ENCODE measurements at places on chromosomes 4 and X.

DNA sequence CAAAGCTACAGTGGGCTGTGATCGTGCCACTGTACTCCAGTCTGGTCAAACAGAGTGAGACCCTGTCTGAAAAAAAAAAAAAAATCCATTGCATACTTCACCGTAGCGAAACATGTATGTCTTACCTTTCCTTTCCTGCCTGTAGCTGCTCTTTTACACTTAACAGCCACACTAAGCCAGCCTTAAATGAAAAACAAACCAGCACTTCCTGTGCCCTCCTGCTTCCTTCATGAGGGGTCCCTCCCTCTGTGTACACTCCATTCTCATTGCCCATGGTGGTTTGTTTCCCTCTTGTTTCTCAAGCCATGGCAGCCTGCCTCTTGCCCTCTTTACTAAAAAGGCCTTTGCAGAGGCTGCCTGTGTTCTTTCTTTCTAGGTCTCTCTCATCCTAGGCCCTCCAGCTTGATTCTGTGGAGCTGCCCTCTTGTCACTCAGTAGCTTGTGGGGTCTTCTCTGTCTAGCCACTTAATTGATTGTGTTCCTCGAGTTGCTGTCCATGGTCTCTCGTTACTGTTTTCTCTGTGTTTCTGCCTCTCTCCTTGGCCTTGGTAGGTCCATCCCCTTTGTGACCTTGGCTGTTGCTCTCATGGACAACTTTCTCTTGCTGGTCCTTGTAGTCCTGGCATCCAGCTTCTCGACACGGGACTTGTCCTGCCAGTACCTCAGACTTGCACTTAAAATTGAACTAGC, 52.1 kb upstream of the MSANTD1 start:
- DNase-seq = no peak

DNA sequence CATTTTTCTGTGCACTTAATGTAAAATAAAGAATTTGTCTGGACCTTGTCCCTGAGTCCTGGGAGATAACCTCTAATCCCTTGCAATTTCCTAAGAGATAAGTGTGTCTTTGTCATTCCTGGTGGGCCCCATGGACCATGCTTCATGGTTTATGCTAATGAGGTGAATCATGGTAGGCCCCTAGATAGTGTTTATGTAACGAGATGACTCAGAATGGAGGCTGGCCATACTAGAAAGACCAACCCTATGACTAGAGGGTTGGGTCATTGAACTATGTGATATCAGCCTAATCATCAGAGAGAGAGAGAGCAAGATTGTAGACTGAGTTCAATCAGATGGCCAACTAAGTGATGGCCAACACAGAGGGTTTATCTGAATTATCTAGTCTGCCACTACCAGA, 64.2 kb upstream of the NHSL2 start:
- no peak for DNase-seq

DNA sequence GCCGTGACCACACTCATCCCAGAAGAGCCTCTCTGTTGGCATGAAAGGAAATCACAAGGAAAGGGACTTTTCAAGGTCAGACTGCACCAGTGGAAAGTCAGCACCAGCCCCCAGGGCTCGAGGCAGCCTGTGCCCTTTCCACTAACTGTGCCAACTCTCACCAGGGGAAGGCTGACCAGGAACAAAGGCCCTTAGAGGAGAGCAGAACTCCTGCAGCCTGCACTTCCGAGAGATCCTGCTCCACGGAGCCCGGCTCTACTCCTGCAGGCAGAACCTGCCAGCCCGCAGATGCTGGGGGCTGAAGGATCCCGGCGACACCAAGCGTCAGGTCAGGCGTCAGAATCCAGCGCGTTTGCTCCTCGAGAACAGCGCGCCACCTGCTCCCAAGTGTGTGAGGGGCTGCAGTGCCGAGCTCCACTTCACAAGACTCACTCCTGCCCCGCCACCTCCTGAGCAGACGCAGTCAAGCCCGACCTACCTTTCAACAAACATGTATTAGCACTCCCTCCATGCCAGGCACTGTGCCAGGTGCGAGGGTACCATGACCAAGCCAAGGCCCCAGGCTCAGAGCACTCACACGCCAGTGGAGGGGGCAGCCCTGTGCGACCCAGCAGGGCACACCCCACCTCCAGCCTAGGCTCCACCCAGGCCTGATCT, 13.6 kb upstream of the HELT start:
- peak; percentile 72 for DNase-seq

GRCh38 chrX:13760426-13760825, 25.9 kb downstream of the OFD1 start:
- no peak for DNase-seq

DNA sequence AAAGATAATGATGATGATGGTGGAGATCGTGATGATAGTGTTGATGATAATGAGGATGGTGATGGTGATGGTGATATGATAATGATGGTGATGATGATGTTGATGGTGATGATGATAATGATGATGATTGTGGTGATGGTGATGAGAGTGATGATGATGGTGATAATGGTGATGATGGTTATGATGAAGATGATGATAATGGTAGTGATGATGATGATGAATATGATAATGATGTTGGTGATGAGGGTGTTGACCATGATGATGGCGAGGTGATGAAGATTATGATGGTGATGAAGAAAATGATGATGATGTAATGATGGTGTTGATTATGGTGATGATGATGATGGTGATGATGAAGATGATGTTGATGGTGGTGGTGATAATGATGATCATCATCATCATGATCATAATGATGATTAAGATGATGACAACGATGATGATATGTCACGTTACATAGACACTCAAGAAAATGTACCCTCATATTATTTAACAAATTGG, 1106.4 kb downstream of the NLGN4X start:
- DNase-seq = no peak

DNA sequence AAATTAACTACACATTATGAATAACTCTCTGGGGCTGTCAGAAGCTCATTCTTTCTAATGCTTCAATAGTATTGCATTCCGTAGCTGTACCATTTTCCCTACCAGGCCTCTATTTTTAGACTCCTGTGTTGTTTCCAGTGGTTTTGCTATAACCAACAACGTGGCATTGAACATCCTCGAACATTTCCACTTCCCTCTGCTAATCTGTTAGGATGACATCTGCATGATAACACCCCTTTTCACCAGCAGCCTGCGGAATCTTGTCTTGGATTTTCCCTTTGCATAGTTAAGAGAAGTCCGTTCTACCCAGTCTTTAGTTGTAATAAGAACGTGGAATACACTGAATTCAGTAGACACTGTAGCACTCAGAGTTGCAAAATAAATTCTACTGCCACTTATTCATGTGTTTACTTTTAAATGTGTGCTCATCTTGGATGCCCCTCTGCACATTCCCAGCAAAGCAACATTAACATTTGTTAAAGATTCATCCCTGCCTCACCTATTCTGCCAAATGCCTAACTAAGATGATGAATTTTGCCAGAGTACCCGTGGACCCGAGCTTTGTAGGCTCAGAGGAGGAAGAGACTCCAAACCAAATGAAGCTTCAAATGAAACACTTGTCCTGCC, 55.6 kb downstream of the SEL1L3 start:
- DNase-seq = peak; percentile 17

GRCh38 chr4:110231869-110232268, 33.5 kb upstream of the ELOVL6 start:
- no peak for DNase-seq

- DNase-seq = peak; percentile 44
Measured at GRCh38 chr4:184805462-184806228, 20.1 kb downstream of the ACSL1 start.

DNA sequence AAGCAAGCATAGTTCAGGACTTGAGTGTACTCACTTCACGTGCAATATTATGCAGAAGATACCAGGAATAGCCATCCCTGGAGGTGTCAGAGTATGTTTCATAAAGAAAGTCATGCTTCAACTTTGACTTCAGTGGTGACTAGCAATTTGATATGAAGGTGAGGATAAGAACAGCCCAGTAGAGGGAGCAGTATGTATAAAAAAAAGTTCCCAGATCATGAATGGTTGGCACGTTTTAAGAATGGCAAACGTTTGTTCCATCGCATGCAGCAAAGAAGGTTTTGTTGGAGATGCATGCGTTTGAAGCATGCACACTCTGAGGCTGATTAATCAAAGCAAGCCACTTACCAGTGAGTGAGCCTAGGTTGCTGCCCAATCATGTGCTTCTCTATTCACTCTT, 33.5 kb upstream of the SLITRK4 start:
- DNase-seq = no peak

DNA sequence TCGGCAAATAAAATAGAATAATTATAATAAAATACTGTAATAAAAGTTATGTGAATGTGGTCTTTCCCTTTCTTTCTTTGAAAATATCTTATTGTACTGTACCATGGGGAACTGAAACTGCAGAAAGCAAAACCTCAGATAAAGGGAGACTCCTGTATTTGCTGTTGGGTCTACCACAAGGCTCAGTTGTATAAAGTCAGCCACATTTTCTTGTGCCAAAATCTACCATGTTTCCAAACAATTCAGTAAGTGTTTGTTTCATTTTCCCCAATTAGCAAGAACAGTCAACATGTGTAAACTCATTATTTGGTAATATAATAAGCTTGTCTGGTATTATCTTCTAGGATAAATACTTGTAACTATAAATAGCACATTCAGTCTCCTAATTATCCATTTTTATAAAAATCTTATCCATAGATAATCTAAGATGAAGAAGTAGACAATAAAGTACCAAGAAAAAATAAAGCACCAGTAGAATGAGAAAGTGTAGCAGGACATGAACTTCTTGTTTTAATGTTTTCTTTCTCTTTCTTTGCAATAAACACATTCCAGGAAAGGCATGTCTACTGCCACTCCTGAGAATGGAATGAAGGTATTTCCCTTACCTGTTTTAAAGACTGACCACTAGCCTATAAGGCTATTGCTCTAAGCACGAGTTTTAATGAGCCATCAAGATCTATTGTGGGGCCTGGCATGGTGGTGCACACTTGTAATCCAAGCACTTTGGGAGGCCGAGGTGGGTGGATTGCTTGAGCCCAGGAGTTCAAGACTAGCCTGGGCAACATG, 15.0 kb upstream of the OTUD4 start:
- no peak for DNase-seq

GRCh38 chrX:50705042-50705441, 109.0 kb downstream of the SHROOM4 start:
- no peak for DNase-seq

DNA sequence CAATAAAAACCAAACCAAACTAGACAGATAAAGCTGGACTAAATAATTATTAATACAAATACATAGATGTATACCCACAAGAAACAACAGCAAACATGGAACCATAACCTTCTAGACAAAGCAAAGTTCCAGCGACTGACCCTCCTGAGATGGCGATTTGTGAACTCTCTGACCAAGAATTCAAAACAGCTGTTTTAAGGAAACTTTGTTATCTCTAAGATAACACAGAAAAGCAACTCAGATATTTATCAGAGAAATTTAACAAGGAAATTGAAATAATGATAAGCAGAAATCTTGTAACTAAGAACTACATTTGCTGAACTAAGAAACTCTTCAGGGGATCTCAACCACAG, 23.4 kb upstream of the MTHFD2L start:
- no peak for DNase-seq

DNA sequence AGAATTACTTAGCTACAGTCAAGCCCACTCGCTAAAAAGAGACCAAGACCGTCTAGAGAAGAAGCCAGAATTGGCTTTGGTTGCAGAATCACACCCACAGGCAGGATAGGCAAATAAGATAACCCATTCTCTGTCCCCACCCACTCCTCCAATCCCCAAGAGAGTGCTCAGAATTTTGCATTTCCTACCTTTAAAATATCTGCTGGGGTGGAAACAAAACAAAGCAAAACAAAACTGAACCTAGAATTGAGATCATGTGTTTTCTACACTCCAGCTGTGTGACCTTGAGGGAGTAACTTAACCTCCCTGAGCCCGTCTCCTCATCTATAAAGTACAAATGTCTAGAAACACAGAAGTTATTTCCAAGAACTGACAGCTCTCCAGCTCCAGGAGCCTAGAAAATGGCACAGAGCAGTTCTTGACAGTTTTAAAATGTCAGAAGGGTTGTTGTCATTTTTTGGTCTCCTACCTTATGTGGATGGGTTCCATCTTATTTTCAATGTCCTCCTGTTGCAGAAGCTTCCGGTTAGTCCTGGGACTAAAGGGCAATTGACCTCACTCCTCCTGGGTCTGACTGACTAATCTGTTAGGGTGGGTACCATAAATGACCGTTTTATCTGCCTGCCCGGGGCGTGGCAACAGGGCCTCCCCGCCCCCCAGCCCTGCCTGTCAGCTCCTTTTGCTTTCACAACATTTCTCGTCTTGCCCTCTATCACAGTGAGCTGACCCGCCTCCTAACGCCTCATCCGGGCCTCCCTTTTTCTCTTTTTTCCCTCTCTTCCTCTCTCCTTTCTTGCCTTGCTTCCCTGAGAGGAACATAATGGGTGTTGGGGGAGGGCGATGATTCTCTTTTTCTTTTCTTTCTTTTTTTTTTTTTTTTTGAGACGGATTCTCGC, 114.0 kb downstream of the RBM47 start:
- DNase-seq = peak; percentile 40

- DNase-seq = no peak
Measured at GRCh38 chr4:41693629-41694028, 54.9 kb downstream of the PHOX2B start.

DNA sequence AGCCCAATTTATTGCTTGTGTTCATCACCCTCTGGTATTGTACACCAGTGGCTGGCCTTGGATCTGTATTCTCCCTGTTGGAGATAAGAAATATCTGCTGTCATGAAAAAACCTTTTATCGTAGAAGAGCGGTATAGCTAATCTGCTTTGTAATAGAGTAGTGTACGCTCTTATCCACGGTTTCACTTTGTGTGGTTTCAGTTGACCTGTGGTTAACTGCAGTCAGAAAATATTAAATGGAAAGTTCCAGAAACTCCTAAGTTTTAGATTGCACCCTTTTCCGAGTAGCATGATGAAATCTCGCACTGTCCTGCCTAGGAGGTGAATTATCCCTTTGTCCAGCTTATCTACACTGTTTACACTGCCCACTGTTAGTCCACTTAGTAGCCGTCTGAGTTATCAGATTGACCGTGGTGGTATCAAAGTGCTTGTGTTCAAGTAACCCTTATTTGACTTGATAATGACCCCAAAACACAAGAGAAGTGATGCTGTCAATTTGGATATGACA, 42.4 kb downstream of the KDM6A start:
- DNase-seq = no peak

- no peak for DNase-seq
Measured at GRCh38 chr4:169249214-169249973, 21.4 kb downstream of the SH3RF1 start.

DNA sequence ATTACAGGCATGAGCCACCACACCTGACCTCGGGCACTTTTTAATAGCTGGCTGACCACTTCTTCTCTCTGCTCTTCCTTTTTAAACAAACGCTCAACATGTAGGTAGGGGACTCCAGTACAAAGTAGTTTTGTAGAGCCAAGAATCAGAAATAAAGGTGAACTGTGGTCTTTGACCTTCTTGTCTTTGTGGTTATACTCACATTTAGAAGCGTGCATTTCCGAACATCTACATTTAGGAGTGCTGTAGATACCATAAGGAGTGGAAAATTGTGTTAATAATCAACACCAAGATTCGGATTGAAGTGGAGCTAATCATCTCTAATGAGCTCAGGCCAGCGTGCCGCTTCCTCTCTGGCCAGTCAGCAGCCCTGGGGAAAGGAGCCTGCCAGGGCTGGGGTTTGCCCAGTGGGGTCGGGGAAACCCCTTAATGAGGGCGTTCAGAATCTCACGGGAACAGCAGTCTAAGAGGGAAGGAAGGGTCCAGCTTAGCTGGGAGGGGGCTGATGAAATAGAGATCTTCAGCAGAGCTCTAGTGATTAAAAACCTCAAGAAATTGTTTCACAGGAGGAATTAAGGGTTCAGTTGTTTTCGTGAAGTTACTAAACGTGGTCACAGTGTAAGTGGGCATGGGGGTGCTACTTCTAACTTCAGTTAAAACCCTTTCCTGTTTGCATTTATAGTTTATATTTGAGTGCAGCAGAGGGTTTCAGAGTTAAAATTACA, 81.2 kb downstream of the GAB1 start:
- DNase-seq = no peak
